Activated CD4-positive, alpha-beta T cell treated with anti-CD3 and anti-CD28 coated beads, Interleukin-2, amount 10 ng/mL, durations not matched to agents 24 days and 14 days (primary cell): ENCODE measurements at places on chromosomes 6 and 20. TPM values are rescaled to one million over a fixed set of nuclear protein-coding genes. Genes with fewer than 3 reads are reported as not detected.

The RIPOR3 gene
- not detected in 2 replicates for total RNA-seq

The LTB gene
- total RNA-seq, result 134 and 136 TPM in 2 replicates

GRCh38 chr20:19812056-19812455 lies 54.0 kb downstream of the RIN2 start:
- no peak for DNase-seq

GRCh38 chr6:24078200-24078599 lies 47.8 kb upstream of the NRSN1 start:
- DNase-seq, result no peak

DNA sequence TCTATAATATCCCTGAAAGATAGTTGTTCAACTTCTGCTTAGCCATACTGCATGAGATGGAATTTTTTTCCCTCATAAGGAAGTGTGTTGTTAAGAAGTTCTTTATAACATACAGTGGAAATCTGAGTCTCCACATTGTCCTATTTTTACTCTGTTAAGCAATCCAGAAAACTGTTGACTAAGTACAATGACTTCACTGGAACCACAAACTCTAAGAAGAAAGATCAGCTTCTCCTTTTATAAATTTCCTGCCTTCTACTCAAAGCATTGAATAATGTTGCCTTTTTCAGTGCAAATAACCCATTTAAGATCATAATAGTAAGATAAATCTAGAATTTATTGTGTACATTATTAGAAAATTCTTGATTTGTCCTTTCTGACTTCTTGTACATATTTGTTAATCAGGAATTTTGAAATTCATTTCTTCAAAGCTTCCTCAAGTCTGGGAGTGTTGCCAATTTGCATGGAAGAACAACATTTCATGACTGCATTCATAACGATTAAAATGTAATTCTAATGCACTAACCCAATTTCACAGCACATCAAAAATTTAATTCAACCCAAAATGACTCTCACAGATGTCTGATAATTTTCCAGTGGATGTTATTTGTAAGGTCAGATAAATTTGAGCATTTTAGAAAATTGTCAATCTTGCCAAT lies 45.6 kb upstream of the ANKEF1 start:
- DNase-seq, result no peak

GRCh38 chr20:58623579-58624473 lies 27.3 kb upstream of the STX16 start:
- DNase-seq, result no peak

DNA sequence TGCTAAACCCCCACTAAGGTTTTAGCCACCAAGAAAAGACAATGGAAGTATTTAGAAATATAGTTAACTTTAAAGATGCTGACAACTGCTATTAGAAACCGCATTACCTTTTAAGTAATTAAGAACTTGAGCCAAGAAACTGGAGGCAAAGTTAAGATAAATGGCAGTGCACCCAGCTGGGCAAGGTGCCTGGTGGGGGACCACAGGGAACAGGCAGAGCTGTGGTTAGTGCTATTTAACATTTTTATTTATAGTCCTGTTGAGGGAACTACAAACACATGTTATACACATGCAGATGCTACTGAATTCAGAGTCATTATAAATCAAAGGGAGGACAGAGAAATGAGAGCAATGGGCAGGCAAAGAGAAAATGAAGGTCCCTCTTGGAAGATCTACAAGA lies 447.9 kb downstream of the TFAP2B start:
- no peak for DNase-seq

DNA sequence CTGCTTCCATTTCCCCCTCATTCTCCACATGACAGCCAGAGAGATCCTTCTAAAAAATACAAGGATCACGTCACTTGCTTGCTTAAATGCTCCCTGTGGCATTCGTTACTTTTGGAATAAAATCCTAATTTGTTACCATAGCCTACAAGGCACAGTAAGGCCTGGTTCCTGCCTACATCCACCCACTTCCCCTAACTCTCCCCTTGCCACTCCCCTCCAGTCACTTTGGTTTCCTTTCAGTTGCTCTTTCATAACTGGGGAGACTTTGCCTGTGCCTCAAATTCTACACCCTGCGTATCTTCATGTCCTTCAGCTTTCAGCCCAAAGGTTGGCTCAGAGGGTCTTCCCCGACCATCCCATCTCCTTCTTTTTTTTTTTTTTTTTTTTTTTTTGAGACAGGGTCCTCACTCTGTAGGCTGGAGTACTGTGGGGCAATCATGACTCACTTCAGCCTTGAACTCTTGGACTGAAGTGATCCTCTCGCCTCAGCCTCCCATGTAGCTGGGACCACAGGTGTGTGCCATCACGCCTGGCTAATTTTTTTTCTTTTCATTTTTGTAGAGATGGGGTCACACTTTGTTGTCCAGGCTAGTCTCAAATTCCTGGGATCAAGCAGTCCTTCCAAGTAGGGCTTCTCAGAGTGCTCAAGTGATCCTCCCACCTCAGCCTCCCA lies 12.5 kb downstream of the ID1 start:
- peak; percentile 72 for DNase-seq

DNA sequence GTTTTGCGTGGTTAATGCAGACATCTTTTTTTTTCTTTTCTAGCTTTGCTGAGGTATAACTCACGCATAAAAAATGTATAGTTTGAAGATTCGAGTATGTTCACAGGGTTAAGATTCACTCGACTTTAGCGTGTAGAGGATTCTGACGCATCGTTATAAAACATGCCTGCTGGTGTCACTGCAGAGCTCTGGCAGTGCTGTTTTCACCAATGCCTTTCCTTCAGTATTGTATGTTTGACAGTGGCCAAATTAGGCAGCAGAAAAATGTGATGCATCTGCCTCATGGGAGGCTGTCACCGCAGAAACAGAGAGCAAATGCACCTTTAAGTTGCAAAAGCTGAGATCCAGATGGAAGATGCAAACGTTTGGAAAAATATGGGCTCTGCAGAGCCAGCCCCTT lies 18.0 kb upstream of the SIRPB2 start:
- DNase-seq, result peak; percentile 78

GRCh38 chr6:44099192-44099591 lies 28.1 kb downstream of the MRPL14 start:
- no peak for DNase-seq

- DNase-seq, result no peak
Observed at GRCh38 chr20:44282192-44282591, 28.8 kb downstream of the FITM2 start.

DNA sequence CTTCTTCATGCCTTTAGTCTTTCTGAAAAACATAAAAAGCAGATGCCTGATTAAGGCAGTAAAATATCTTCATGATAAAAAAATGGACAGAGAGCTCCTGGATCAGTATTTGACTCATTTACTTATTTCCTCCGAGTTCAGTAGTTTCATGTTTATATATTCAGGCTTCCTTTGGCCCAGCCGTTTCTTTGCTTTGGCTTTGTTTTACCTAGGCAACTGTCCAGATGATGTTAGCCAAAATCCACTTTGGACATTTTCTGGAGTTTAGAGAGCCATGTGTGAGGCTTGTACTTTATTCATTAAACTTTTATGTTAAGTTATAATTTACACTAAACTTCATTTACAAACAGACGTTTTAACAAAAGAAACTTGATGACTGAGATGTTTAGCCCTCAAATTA lies 307.1 kb upstream of the RSPO3 start:
- DNase-seq, result no peak

GRCh38 chr6:75436869-75437268 lies 56.7 kb downstream of the FILIP1 start:
- DNase-seq, result no peak

- no peak for DNase-seq
Observed at GRCh38 chr6:101883505-101883904, 490.0 kb downstream of the GRIK2 start.

- no peak for DNase-seq
Observed at GRCh38 chr6:151431337-151431736, 20.6 kb downstream of the RMND1 start.
